ENCODE measurements at places on chromosomes 4 and X.
A peak's percentile ranks its signal among the peaks of the same experiment; 100 is the strongest.

- DNase-seq: no peak
Observed at GRCh38 chr4:176376032-176376614, 56.4 kb downstream of the SPCS3 start.

- DNase-seq: no peak
Observed at GRCh38 chr4:40412866-40413795, 78.0 kb downstream of the CHRNA9 start.

GRCh38 chrX:37349221-37350033 is at the start of gene PRRG1:
Gene PRRG1 (plus strand): TSS chrX:37349364. CDS start chrX:37406250, 56,886 bp downstream.
- no peak for DNase-seq

- DNase-seq: no peak
Observed at GRCh38 chr4:188839704-188840103, 700.5 kb downstream of the TRIML1 start.

GRCh38 chr4:158219623-158220022 is 9.3 kb downstream of the TMEM144 start:
- DNase-seq: no peak

DNA sequence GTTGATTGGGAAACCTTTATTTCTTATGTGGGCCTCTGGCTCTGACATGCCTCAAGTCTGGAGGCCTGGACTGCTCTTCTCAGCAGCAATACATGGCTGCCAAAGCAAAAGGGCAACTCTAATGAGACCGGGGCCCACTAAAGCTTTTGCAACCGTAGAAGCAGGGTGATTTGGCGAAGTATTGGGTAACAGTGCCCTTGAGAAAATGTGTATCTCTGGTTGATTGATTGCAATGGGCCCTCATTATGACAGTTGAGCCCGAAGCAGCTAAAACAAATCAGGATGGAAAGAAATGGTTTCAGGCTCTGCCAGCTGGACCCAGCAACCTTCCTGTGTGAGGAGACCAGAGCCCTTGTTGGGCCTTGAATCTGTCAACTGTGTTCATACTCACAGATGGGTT is 73.4 kb downstream of the CLCN4 start:
- no peak for DNase-seq

GRCh38 chr4:184891816-184892397 is 66.1 kb upstream of the ACSL1 start:
- DNase-seq: no peak

- peak; percentile 70 for DNase-seq
Observed at GRCh38 chr4:16785793-16786527, 112.5 kb downstream of the LDB2 start.

- DNase-seq: no peak
Observed at GRCh38 chr4:66376396-66376795, 706.1 kb upstream of the EPHA5 start.

GRCh38 chr4:6881908-6882307 is 27.7 kb upstream of the TBC1D14 start:
- DNase-seq: no peak

GRCh38 chr4:153274967-153275366 is 69.5 kb upstream of the MND1 start:
- no peak for DNase-seq

- no peak for DNase-seq
Observed at GRCh38 chr4:164755432-164755831, 1.5 kb downstream of the SMIM31 start.
